Melanocyte of skin (primary cell): ENCODE measurements at places on chromosomes 1 and 21. TPM values are rescaled to one million over a fixed set of nuclear protein-coding genes. Genes with fewer than 3 reads are reported as not detected.

Gene ARHGAP29
- 6.3 and 10.0 TPM in 2 replicates for total RNA-seq

Gene FAM72D
- 1.7 and 2.3 TPM in 2 replicates for total RNA-seq

Gene CCDC27
- not detected in 2 replicates for total RNA-seq

Gene CD244
- total RNA-seq = not detected in 2 replicates

Gene EPHA10
- total RNA-seq = not detected in 2 replicates

Gene OR2L8
- not detected in 2 replicates for total RNA-seq

Gene KRTAP13-2
- total RNA-seq = not detected in 2 replicates

Gene S100A2
- total RNA-seq = 0.77 and 1.3 TPM in 2 replicates

Gene IVL
- not detected in 2 replicates for total RNA-seq

Gene AGBL4
- under 0.01 and 0.31 TPM in 2 replicates for total RNA-seq

Gene RIMS3
- total RNA-seq = 1.00 and 1.4 TPM in 2 replicates

Gene POU2F1
- 10.0 and 13.4 TPM in 2 replicates for total RNA-seq

Gene NUAK2
- total RNA-seq = under 0.01 and 0.36 TPM in 2 replicates

Gene EVA1B
- 54.7 and 102 TPM in 2 replicates for total RNA-seq

Gene ITLN2
- total RNA-seq = not detected in 2 replicates

Gene C21orf58
- 4.0 and 5.5 TPM in 2 replicates for total RNA-seq

Gene RHBDL2
- not detected in 2 replicates for total RNA-seq

Gene ACTL8
- under 0.01 TPM in 2 replicates for total RNA-seq

Gene CRNN
- not detected in 2 replicates for total RNA-seq

Gene IL19
- total RNA-seq = not detected in 2 replicates

Gene TMEM125
- not detected in 2 replicates for total RNA-seq

Gene FNDC5
- not detected in 2 replicates for total RNA-seq

Gene ZNF695
- total RNA-seq = 1.8 and 2.4 TPM in 2 replicates

Gene HHAT
- 13.1 and 13.3 TPM in 2 replicates for total RNA-seq

Gene FAM78B
- 1.8 and 4.8 TPM in 2 replicates for total RNA-seq

Gene EPHA8
- under 0.01 TPM in 1 of 2 replicates, not detected in the other for total RNA-seq

Gene RAB3GAP2
- 34.1 and 46.9 TPM in 2 replicates for total RNA-seq

Gene TIMM17A
- total RNA-seq = 79.3 and 89.2 TPM in 2 replicates

Gene ITGB2
- total RNA-seq = not detected in 2 replicates

Gene CBR3
- total RNA-seq = 77.1 and 77.4 TPM in 2 replicates

Gene BACE2
- total RNA-seq = 226 and 289 TPM in 2 replicates

Gene HMCN1
- 32.3 and 45.3 TPM in 2 replicates for total RNA-seq

Gene PROK1
- total RNA-seq = not detected in 2 replicates

Gene USP33
- total RNA-seq = 86.0 and 108 TPM in 2 replicates

Gene MPZL1
- total RNA-seq = 26.2 and 33.8 TPM in 2 replicates

Gene CTSS
- total RNA-seq = 5.7 and 8.2 TPM in 2 replicates

Gene EVA1C
- total RNA-seq = 15.5 and 27.3 TPM in 2 replicates

Gene KRTAP21-2
- total RNA-seq = not detected in 2 replicates

Gene PLA2G4A
- 34.6 and 35.2 TPM in 2 replicates for total RNA-seq

Gene CCDC30
- total RNA-seq = 0.69 and 2.2 TPM in 2 replicates

Gene MUL1
- total RNA-seq = 30.5 and 36.5 TPM in 2 replicates

Gene PARK7
- 146 and 187 TPM in 2 replicates for total RNA-seq

Gene THEM5
- total RNA-seq = not detected in 2 replicates

Gene LCE3D
- not detected in 2 replicates for total RNA-seq

Gene NR5A2
- total RNA-seq = under 0.01 TPM in 1 of 2 replicates, not detected in the other

Gene NBPF4
- total RNA-seq = under 0.01 TPM in 1 of 2 replicates, not detected in the other

Gene ACTN2
- total RNA-seq = 0.33 and 2.2 TPM in 2 replicates

Gene ADAM30
- not detected in 2 replicates for total RNA-seq

Gene GPR25
- not detected in 2 replicates for total RNA-seq

Gene CD1D
- total RNA-seq = under 0.01 and 0.15 TPM in 2 replicates

Gene NBL1
- total RNA-seq = 25.8 and 88.3 TPM in 2 replicates

Gene VASH2
- 0.33 TPM in 1 of 2 replicates, not detected in the other for total RNA-seq

Gene SAMD13
- 2.8 and 5.1 TPM in 2 replicates for total RNA-seq

Gene ASAP3
- 10.0 and 11.6 TPM in 2 replicates for total RNA-seq

Gene ATPAF1
- 62.6 and 67.7 TPM in 2 replicates for total RNA-seq
